ENCODE measurements at places on chromosomes 4 and X.

GRCh38 chr4:134753390-134753789 is 551.8 kb upstream of the PABPC4L start:
- no peak for DNase-seq

DNA sequence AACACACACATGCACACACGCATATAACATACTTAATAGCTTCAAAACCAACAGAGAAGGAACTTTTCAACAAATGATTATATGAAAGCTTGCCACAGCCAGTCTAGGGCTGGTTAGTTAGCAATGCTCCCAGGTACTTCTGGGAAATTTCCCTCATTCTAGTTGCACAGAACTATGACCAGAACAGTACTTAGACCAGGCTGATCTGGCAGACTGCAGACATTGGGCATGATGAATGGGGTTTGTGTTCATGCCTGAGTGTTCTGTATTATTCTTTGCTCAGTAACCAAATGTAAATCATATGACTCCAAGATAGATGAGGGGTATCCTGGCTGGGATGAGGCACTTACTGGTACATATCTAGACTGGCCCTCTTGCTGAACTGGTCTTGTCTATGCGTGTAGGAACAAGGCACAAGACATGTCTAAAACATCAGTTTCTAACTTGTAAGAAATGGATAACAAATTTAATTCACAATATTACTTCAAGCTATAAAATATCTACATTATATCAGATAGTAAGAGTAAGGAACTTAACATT is 50.3 kb upstream of the GEMIN8 start:
- DNase-seq: no peak

- no peak for DNase-seq
Observed at GRCh38 chrX:17431171-17431570, 56.2 kb downstream of the NHS start.

GRCh38 chr4:178309890-178310289 is 867.7 kb upstream of the AGA start:
- no peak for DNase-seq
